ENCODE measurements at places on chromosomes 5 and 9. TPM values are rescaled to one million over a fixed set of nuclear protein-coding genes. Genes with fewer than 3 reads are reported as not detected.

GRCh38 chr5:102819634-102820033 lies 64.5 kb downstream of the PAM start:
- no peaks in the 10 kb centered on the region for H3K27me3 ChIP-seq
- DNase-seq = no peak
- peaks cover 4% of the 10 kb centered on the region for H3K4me1 ChIP-seq
- H3K27ac ChIP-seq = no peak overlapping the region
- H3K36me3 ChIP-seq = no peaks in the 10 kb centered on the region
- H3K4me3 ChIP-seq = no peak overlapping the region

Gene ADAMTS16
- total RNA-seq = 0.26 TPM

- no peaks in the 10 kb centered on the region for H3K27me3 ChIP-seq
- H3K4me1 ChIP-seq = no peaks in the 10 kb centered on the region
- H3K27ac ChIP-seq = no peak overlapping the region
These were observed 135.3 kb upstream of the IL12B start for GRCh38 chr5:159465604-159466003.

DNA sequence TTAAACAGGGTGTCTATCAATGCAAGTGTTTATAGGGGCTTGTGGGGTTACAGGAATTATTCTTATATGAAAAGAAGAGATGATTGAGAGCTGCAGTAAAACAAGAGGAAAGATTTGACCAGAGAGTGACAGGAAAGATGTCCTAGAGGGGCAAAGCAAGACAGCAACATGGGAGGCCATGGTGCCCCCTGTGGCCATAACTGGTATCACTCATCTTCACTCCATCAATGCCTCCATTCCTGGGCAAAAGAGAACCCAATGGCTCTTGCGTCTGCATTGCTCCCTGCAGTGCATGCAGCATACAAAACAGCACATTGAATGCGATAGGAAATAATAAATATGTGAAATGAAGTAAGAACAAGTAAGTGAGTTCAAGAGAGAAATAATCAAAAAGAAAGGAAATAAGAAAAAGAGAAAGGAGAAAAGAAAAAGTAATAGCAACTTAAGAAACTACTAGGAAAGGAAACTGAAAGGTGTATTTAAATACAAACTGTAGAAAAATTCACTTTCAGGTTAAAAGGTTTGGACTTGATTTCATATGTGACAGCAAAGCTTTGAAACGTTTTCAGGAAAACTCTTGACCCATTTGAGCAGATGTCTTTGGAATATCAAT lies 206.6 kb downstream of the SEMA5A start:
- no peaks in the 10 kb centered on the region for H3K27me3 ChIP-seq
- H3K36me3 ChIP-seq = no peaks in the 10 kb centered on the region
- peaks cover 3% of the 10 kb centered on the region for H3K4me1 ChIP-seq
- no peak for DNase-seq

- DNase-seq = no peak
- no peak overlapping the region for H3K4me3 ChIP-seq
- H3K27ac ChIP-seq = no peak overlapping the region
- no peaks in the 10 kb centered on the region for H3K4me1 ChIP-seq
- no peaks in the 10 kb centered on the region for H3K36me3 ChIP-seq
These were observed 178.5 kb downstream of the NFIB start for GRCh38 chr9:14135421-14135820.

- H3K4me1 ChIP-seq = no peaks in the 10 kb centered on the region
- no peak for DNase-seq
- H3K4me3 ChIP-seq = no peak overlapping the region
- H3K27ac ChIP-seq = no peak overlapping the region
- no peaks in the 10 kb centered on the region for H3K36me3 ChIP-seq
- no peaks in the 10 kb centered on the region for H3K27me3 ChIP-seq
These were observed 671.4 kb downstream of the NR2F1-AS1 start for GRCh38 chr5:92909602-92909962.

GRCh38 chr9:22433691-22434090 lies 12.9 kb upstream of the DMRTA1 start:
- no peaks in the 10 kb centered on the region for H3K27me3 ChIP-seq
- H3K27ac ChIP-seq = no peak overlapping the region
- DNase-seq = no peak
- no peaks in the 10 kb centered on the region for H3K36me3 ChIP-seq
- no peaks in the 10 kb centered on the region for H3K4me1 ChIP-seq

GRCh38 chr5:176788941-176789872 lies 21.2 kb upstream of the UNC5A start:
- H3K4me1 ChIP-seq = no peaks in the 10 kb centered on the region
- H3K4me3 ChIP-seq = no peak overlapping the region
- no peak for DNase-seq

GRCh38 chr5:170319301-170319700 lies 21.7 kb upstream of the LCP2 start:
- no peak for DNase-seq
- H3K27me3 ChIP-seq = no peaks in the 10 kb centered on the region
- H3K27ac ChIP-seq = no peak overlapping the region
- H3K4me3 ChIP-seq = no peak overlapping the region
